ENCODE measurements at places on chromosomes 16 and 17. TPM values are rescaled to one million over a fixed set of nuclear protein-coding genes. Genes with fewer than 3 reads are reported as not detected.

The KRTAP1-5 gene
- not detected for total RNA-seq

The GP1BA gene
- total RNA-seq = not detected

The HOXB8 gene
- total RNA-seq = 13.0 TPM

The ATAD5 gene
- total RNA-seq = 1.8 TPM

DNA sequence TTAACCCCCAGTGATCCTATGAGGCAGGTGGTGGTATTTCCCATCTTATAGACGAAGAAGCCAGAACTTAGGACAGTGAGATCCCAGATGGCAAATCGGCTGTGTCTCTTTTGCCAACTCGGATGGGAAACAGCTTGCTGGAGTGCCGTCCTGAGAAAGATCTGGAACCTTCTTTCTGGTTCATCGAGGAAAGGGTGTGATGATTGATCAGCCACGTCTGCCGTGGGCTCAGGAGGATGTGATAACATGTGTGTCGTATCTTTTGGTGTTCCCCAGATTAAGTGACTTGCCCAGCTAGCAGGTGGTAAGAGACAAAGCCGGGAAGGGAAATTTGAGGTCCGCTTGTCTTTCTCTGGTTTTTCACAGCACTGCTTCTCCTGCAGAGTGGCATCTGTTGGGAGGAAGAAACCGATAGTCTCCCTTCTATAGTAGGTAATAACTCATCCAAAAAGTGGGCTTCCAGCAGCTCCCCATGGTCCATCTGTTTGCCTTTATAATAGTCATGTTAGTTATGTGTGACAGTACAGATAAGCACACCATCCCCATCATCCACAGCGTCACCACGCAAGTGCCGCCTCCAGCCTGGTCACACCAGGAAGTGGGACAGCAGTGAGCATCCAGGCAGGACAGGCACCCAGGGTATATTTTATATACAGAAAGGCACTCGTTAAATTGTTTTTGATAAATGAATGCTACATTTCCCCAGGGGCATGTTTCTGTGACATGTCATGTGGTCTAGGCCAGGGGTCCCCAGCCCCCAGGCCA is 175.5 kb downstream of the KATNIP start:
- DNase-seq = no peak

- DNase-seq = no peak
Observed at GRCh38 chr17:19250421-19251173, 13.4 kb downstream of the EPN2 start.

DNA sequence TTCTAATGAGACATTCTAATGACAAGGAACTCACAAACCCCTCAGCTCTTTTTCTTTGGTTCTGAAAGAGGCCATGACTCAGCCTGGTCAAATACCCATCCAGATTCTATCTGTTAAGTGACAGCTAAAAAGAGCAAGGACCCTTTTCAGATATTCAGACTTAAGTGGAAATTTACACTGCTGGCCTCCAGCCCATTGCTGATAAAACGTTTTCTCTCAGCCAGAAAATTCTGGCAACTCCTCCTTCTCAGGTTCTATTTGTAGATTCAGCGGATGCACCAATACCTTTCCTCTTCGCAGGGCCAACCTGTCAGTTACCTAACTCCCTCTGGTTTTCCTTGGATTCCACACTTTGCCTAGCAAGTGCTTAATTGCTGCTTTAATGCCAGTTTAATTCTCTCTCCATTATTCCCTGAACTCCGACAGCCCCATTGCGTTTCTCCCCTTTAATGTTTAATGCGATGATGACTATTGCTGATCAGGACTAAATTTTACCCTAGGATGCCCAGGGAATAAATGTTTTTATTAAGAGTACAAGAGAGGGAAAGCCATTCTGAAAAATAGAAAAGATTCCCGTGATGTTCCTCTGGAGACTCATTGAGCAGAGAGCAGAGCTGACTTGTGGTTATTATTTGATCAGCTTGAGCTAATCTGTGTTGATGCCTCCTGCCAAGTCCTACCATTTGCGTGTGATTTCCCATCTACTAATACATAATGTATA is 35.9 kb upstream of the TOM1L1 start:
- no peak for DNase-seq

DNA sequence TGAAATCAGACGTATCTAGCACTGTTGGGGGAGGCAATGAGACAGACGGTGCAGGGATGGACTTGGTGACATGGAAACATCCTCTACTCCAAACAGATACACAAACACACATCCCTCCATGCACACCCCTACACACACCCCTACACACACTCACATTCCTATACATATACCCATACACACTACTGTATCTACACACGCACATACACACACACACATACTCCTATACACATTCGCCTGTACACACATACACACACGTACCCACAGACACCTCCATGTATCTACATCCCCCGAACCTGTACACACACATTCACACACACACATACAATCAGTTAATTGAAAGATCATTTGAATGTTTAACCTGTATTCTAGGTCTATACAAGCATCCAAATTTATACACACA is 53.5 kb downstream of the MAF start:
- no peak for DNase-seq

GRCh38 chr16:12646490-12647274 is 157.0 kb downstream of the CPPED1 start:
- peak; percentile 63 for DNase-seq

DNA sequence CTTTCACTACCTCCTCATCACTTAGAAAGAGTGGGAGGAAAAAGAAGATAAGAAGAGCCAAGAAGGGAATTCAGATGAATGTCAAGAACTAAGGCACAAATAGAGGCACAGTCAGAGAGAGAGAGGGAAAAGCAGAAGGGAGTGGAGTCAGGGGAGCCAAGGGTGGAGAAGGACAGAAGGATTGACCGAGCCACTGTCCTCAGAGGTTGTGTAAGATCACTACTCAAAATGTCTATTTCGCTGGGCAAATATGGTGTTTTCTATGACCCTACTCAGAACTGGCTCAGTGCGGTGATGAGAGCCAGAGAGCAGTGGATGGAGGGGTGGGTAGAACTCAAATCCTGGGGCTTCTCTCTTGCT is 139.2 kb upstream of the HS3ST2 start:
- DNase-seq = no peak

GRCh38 chr16:73237601-73238000 is 189.7 kb upstream of the ZFHX3 start:
- no peak for DNase-seq

GRCh38 chr16:48540222-48540900 is 69.6 kb downstream of the N4BP1 start:
- no peak for DNase-seq

DNA sequence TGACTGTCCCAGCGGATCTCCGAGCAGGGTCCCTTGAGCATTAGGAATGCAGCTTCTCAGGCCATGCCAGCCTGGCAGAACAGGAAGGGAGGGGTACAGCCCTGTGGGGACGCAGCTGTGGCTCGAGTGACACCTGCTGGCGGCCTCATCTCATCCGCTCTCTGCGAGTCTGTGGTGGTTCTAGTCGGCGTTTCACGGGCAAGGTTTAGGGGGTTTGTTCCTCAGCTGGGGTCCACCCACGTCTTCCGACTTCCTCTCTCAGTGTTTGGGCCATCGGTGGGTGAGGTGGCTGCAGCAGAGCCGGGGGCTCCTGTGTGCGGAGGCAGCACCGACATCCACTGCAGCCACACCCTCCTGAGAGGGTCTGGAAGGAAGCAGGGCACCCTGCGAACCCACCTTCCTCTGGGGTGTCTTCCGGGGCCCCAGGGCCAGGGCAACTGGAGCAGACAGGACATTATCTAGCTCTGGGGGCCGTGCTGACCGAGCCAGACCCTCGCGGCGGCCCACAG is 33.3 kb downstream of the JPH3 start:
- DNase-seq = peak; percentile 85

DNA sequence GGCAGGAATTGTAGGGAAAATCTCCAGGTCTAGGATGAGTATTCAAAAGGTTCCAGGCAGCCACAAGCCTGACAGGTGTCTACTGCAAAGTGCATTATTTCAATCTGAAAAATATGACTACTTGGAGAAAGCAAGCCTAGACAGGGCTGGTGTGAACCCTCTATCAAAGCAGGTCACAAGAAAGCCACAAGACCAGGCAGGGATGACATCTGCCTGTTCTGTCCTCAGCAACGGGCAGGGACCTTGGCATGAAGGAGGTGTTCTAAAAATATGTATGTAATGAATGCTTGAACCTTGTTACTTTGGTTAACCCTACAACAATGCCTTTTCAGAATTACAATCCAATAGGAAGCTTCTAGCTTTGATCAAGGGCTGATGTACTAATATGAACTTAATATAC is 1.2 kb upstream of the COX6A2 start:
- DNase-seq = no peak

DNA sequence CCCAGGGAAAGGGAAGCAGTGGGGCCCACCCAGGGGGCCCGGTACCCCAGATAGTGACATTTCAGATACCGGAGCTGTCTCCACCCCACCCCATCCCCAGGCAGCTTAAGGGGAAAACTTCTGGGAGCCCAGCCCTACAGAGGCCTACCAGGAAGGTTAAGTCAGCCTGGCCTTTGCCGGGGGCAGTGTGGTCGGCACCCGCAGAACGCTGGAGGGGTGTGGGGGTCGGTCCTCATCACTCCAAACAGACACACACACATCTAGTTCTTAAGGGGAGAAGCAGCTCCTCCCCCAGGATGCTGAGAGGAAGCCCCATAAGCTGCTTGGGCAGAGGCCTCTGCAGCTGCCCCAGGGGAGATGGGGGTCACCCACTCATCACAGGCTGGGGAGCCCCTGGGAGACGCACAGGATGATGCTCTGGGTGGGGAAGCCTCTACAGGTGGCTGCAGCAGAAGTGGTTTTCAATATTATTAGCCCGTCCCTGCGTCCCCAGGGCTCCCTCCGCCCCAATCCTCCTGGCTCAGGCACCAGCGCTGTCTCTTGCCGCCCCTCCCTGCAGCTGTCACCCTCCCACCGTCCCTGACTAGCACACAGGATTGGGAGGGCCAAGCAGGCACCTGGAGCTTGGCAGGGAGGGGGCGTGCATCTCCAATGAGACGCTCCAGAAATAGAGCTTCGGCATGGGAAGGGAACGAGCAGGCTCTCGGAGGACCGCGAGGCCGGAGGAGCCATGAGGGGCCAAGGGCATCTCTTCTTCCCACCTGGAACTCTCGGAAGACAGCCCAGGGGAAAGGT is 1.4 kb upstream of the ABR start:
- DNase-seq = no peak

GRCh38 chr17:64092113-64092512 is 37.8 kb downstream of the ERN1 start:
- no peak for DNase-seq

- DNase-seq = peak; percentile 7
Observed at GRCh38 chr16:26905336-26905735, 161.4 kb upstream of the C16orf82 start.
